Stimulated activated CD4-positive, alpha-beta T cell treated with anti-CD3 and anti-CD28 coated beads, Interleukin-4, amount 100 ng/mL, for 4 hours (primary cell): ENCODE measurements at places on chromosomes 2 and 18.

- DNase-seq, result no peak
Observed at GRCh38 chr2:170846314-170846713, 29.6 kb downstream of the GAD1 start.

DNA sequence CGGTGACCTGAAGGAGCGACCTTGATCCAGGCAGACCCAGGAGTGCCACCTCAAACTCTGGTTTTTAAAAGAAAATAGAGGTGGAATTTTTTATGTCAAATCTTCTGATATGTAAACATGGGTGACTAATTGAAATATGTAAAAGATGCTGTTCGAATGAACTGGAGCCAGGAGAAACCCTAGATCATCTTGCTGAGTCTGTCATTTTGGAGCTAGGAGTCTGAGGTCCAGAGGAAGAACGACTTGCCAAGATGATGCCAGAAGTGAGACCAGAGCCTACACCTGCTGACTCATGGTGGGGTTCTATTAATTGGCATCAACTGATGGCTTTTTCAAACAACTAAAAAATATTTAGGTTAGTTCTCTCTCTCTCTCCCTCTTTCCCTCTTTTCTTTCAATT, 74.1 kb downstream of the ACAA2 start:
- no peak for DNase-seq

- no peak for DNase-seq
Observed at GRCh38 chr2:86704459-86704971, 15.6 kb upstream of the RMND5A start.

- no peak for DNase-seq
Observed at GRCh38 chr18:2625217-2625616, 30.3 kb upstream of the SMCHD1 start.

GRCh38 chr2:118826093-118826492, 21.4 kb downstream of the EN1 start:
- DNase-seq, result no peak

- DNase-seq, result no peak
Observed at GRCh38 chr2:128560718-128561117, 242.1 kb upstream of the HS6ST1 start.

DNA sequence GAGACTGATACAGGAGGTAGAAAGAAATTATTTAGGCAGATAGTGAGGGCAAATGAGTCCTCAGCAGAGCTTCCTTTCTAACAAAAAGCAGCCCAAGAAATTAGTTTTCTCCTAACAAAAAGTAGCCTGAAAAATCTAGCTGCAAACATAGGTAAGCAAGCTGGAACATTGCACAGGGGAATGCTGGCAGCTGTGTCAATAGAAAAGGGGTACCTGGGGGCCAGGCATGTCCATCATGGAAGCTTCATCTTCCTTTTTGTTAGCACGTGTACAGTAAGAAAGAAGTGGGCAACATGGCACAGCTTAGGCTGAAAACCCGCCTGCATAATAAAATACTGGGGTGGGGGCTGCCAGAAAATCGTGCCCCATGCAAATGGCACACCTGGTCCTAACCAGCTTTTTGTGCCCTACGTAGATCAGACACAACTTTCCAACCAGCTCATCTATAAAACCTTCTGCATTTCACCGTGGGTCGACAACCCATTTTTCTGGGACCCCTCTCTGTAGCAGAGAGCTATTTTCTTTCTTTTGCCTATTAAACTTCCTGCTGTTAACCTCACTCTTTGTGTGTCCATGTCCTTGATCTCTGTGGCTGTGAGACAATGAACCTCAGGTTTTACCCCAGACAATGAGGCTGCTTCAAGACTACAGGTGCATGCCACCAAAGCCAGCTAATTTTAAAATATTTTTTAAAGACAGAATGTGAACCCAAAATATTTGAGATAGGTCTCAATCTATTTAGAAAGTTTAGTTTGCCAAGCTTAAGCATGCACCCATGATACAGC, 6.6 kb upstream of the MTHFD2 start:
- no peak for DNase-seq

- no peak for DNase-seq
Observed at GRCh38 chr2:46326231-46326980, 29.2 kb downstream of the EPAS1 start.

GRCh38 chr2:40096360-40096759, 317.3 kb upstream of the THUMPD2 start:
- DNase-seq, result no peak

DNA sequence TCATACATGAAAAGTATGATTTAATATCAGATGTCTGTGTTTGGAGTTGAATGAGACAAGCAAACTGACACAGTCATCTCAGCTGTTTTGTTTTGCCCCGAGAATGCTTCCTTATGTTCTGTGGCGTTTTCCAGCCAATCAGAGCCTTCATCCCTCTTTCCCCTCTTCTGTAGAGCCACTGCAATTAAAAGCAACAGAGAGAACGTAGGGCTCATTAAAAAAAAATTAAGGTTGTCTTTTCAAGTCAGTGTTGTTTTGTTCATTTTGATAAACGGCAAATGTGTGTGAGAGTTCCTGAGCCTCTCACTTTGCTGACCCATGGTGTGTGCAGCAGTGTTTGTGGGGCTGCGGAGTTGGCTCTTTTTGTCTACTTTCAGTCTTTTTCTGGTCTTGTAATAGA, 216.0 kb downstream of the FHOD3 start:
- no peak for DNase-seq

GRCh38 chr2:30942419-30942818, 135.2 kb upstream of the CAPN13 start:
- DNase-seq, result no peak

- no peak for DNase-seq
Observed at GRCh38 chr2:238509151-238509835, 82.6 kb downstream of the ASB1 start.
